Right renal pelvis (tissue), 4 donors: ENCODE measurements at places on chromosomes 7 and 10.

GRCh38 chr7:148327379-148327778, 263.2 kb upstream of the C7orf33 start:
- DNase-seq, result no peak

- no peak for DNase-seq
Measured at GRCh38 chr7:68425377-68425776, 1172.9 kb upstream of the AUTS2 start.

DNA sequence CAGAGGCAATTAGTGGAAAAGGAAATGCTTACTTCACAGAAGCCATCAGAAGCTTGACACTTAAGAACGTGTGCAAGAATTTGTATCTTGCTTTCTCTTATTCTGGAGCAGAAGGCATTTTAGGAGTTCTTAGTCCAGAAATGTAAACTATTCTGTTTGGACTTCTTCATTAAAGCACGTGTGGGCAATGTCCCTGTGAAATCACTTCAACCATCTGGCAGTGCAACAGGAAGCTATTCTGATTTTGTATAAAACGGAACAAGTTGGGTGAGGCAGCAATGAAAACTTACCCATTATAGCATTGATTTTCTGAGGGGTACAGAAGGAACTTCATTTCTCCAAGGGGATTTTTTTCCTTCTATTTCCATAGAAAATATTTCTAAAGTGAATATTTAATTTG, 21.3 kb upstream of the ARHGAP21 start:
- no peak for DNase-seq

DNA sequence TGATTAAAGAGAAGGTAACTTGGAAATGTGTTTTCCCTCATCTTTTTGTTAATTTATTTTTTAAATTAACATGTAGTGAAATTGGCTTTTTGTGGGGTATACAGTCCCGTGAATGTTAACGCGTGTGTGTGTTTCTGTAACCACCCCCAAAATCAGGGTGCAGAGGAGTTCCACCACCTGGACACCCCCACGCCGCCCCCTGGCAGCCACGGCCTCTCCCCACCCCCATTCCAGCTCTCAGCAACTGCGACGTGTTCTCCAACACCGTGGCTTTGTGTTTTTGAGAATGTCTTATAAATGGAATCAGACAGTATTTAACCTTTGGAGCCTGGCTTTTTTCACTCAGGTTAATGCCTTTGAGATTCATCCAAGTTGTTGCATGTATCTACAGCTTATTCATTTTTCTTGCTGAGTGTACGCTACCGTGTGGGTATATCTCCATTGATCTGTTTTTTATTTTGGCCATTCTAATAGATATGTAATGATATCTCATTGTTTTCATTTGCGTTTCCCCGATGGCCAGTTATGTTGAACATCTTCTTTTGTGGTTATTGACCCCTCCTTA, 218.8 kb downstream of the EBF3 start:
- DNase-seq, result no peak

DNA sequence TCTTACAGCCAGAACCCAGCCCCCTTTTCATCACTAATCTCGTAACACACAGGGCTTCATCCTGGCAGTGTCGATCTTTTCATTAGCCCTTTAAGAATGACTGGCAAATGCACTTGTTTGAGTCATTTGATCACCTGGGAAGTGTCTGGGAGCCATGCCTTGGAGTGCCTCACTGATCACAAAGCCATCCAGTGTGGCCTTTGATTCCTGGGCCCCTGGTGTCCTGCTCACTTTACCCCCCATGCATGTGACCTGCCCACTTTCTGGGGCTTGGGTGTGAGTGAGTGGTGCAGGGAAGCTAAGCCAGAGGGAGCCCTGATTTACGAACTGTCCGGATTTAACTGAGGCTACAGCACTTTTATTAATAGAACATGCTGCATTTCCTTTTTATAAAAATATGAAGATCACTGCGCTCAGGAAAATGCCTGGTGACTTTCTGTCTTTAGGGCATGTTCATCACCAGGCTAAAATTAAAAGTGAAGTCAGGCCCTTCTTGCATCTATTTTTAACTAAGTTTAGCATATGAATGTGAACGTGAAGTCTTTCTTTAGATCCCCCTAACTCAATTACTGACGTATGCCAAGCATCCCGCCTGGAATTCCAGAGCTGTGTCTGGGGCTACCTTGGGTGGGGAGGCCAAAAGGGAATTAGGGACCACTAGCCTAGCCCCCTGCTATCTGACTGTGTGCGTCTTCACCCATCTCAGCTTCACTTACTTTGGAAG, 23.6 kb downstream of the RBM20 start:
- DNase-seq, result no peak

DNA sequence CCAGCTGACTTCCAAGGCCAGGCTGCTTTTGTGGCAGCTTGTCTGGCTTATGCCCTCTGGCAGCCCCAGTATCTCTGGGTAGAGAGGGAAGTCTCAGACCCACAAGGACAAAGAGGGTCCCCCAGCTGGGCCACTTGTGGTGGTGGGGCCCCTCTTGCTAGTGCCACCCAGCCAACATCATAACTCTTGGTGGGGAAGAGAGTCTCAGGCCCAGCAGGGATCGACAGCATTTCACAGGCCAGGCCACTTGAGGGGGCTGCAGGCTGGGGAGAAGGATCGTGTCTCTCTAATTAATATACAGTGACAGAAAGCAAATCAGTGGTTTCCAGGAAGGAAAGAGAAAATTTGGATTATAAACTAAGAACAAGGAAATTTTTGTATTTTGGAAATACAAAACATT, 76.0 kb downstream of the TYW1B start:
- no peak for DNase-seq

DNA sequence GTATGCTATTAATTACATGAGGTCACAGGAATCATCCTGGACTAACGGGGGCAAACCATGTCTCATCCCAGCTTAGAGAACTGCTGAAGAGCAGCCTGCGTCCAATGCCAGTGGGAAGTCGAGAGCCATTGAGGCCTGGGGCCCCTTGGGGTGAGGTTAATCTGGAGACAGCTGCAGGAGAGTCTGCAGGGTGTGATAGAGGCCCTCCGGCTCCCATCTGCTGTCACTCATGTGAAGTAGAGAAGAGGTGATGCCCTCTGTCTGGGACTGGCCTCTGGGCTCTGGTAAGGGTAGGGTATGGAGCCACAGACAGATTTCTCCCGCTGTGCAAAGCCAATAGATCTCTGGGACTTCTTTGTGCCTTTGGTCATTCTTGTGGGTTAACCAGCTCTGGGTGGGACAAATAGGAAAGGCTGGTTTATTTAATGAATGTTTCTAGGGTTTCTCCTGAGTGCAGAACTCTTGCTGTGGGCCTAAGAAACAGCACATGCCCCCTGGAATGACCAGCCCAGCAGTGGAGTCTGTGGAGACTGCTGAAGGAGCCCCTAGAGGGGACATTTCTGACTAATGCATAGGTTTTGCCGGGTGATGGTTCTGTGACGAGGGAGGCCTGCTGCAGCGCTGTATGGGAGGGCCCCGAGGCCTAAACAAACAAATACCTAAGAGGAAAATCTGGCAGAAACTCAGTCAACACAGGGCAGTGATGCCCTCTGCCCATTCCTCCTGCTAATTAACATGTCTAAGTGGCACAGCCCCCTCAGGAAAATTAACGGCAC, 34.5 kb downstream of the CRHR2 start:
- no peak for DNase-seq
